A549 treated with dexamethasone at 1 μM for 4 hours (cell line): ENCODE measurements at places on chromosomes 5 and 9. TPM values are rescaled to one million over a fixed set of nuclear protein-coding genes. Genes with fewer than 3 reads are reported as not detected.

The FAM153A gene
- 0.34 TPM in 1 of 5 replicates, not detected in the others for total RNA-seq

The LCN2 gene
- 2.8 to 7.2 TPM (median 3.2 TPM) in 5 replicates for total RNA-seq

The SPTLC1 gene
- total RNA-seq = 59.0 to 72.1 TPM (median 67.4 TPM) in 5 replicates

The TAF11L2 gene
- total RNA-seq = not detected in 5 replicates

The TENT4A gene
- 17.2 to 27.7 TPM (median 23.9 TPM) in 5 replicates for total RNA-seq

The INSYN2B gene
- 0.13 to 0.20 TPM (median 0.16 TPM) in 5 replicates for total RNA-seq

The PCDHGA2 gene
- 0.46 to 0.83 TPM (median 0.69 TPM) in 5 replicates for total RNA-seq
